ENCODE measurements at places on chromosomes 1 and 21. TPM values are rescaled to one million over a fixed set of nuclear protein-coding genes. Genes with fewer than 3 reads are reported as not detected.

- H3K36me3 ChIP-seq = no peaks in the 10 kb centered on the region
- H3K27ac ChIP-seq = no peak overlapping the region
- no peak overlapping the region for H3K4me3 ChIP-seq
- peak; percentile 37 for DNase-seq
Observed at GRCh38 chr1:179369751-179370341, 4.1 kb downstream of the AXDND1 start.

GRCh38 chr1:55572878-55573734, 357.9 kb upstream of the USP24 start:
- H3K4me3 ChIP-seq = no peak overlapping the region
- peak; percentile 91 for DNase-seq
- H3K27ac ChIP-seq = peak overlapping the region; percentile 55
- H3K4me1 ChIP-seq = peaks cover 10% of the 10 kb centered on the region

POGZ gene
- total RNA-seq = 63.9 TPM

KCNE2 gene
- 0.27 TPM for total RNA-seq

- H3K36me3 ChIP-seq = peaks cover 27% of the 10 kb centered on the region
- no peak for DNase-seq
- H3K4me1 ChIP-seq = no peaks in the 10 kb centered on the region
- H3K27me3 ChIP-seq = no peaks in the 10 kb centered on the region
Observed at GRCh38 chr1:182890927-182891610, 51.9 kb downstream of the DHX9 start.

DNA sequence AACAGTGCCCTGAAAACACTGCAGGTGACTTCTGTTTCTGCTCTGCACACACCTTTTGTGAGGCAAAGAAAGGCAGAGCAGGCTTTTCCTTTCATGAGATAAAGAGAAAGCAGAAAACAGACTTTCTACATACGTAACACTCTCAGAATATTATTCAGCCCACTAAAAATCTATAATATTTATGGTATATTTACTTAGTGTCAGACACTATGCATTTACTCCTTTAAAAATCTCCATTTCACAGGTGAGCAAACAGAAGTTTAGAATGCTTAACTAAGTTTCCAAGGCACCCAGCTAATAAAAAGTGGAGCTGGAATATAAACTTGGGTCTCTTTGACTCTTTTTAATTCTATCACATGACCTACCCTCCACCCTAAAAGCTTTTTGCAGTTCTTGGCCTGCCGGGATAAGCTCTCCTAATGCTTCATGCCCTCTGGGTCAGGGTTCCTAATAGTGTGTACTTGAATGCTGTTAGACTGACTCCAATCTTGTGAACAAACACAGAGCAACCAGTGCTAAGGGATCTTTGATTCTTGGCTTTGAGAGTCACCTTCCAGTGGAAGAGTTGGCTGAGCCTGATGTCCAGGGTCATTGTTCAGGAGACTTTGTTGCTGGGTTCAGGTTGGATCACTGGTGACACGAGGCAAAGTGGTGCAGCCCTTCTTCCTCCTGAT, 27.2 kb downstream of the PROK1 start:
- no peak overlapping the region for H3K27ac ChIP-seq
- DNase-seq = no peak
- H3K4me3 ChIP-seq = no peak overlapping the region
- peaks cover 11% of the 10 kb centered on the region for H3K27me3 ChIP-seq
- no peaks in the 10 kb centered on the region for H3K36me3 ChIP-seq

GRCh38 chr1:18684303-18684702, 53.7 kb downstream of the PAX7 start:
- no peaks in the 10 kb centered on the region for H3K4me1 ChIP-seq
- H3K27me3 ChIP-seq = peaks cover 2% of the 10 kb centered on the region
- H3K36me3 ChIP-seq = no peaks in the 10 kb centered on the region
- H3K4me3 ChIP-seq = no peak overlapping the region

MANEAL gene
- total RNA-seq = 0.67 TPM

GRCh38 chr1:114323959-114324661, 170.4 kb upstream of the SYT6 start:
- no peaks in the 10 kb centered on the region for H3K27me3 ChIP-seq
- H3K4me3 ChIP-seq = no peak overlapping the region
- no peaks in the 10 kb centered on the region for H3K36me3 ChIP-seq
- no peak overlapping the region for H3K27ac ChIP-seq

OR2L2 gene
- not detected for total RNA-seq

RGSL1 gene
- total RNA-seq = not detected

DNA sequence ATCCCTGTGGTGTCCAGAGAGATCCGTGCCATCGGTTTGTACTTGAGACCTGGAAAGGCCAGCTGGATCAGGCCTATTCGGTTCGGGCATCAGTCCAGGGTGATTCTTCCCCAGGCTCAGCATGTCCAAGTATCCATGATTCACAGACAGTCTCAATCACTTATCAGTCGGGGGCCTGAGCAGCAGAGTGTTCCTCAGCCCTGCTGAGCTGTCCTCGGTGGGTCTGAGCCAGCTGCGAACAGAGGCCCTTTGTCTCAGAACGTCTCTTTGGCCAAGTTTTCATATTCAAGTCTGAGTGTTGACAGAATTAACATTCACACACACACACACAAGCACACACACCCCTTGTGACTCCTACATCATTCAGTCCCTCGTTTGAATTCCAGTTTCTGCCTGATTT, 33.4 kb upstream of the OSBPL9 start:
- H3K4me3 ChIP-seq = no peak overlapping the region
- peaks cover 8% of the 10 kb centered on the region for H3K4me1 ChIP-seq
- H3K27ac ChIP-seq = peak overlapping the region; percentile 38

CCDC181 gene
- 1.1 TPM for total RNA-seq

- peaks cover 11% of the 10 kb centered on the region for H3K36me3 ChIP-seq
- H3K27me3 ChIP-seq = no peaks in the 10 kb centered on the region
- DNase-seq = peak; percentile 47
- H3K4me3 ChIP-seq = no peak overlapping the region
- no peaks in the 10 kb centered on the region for H3K4me1 ChIP-seq
Observed at GRCh38 chr1:37892151-37893047, 33.0 kb upstream of the MTF1 start.

GRCh38 chr1:70314706-70315304, 39.7 kb downstream of the ANKRD13C start:
- H3K36me3 ChIP-seq = peaks cover 5% of the 10 kb centered on the region
- no peak for DNase-seq
- H3K4me1 ChIP-seq = peaks cover 3% of the 10 kb centered on the region
- no peak overlapping the region for H3K4me3 ChIP-seq
- no peak overlapping the region for H3K27ac ChIP-seq

TRAPPC3 gene
- total RNA-seq = 87.1 TPM

WLS gene
- total RNA-seq = 171 TPM

DNA sequence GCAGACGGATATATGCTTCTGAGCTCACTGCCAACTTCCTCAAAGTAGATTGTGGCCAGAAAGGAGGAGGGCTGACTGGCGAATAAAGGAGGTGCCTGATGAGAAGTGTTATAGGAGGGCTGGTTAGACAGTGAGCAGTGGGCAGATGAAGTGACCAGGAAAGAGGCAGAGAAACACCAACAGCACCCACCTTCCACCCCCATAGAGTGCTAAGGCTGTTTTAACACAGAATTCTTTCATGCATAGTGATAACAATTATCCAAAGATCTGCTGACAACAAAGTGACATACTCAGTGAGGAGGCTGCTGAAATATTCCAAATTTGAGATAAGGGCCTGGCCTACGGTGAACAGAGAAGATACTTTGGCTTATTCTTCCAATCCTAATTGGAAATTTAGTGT, 21.2 kb upstream of the MTR start:
- no peak overlapping the region for H3K27ac ChIP-seq
- no peaks in the 10 kb centered on the region for H3K36me3 ChIP-seq
- H3K27me3 ChIP-seq = no peaks in the 10 kb centered on the region
- DNase-seq = no peak

DNA sequence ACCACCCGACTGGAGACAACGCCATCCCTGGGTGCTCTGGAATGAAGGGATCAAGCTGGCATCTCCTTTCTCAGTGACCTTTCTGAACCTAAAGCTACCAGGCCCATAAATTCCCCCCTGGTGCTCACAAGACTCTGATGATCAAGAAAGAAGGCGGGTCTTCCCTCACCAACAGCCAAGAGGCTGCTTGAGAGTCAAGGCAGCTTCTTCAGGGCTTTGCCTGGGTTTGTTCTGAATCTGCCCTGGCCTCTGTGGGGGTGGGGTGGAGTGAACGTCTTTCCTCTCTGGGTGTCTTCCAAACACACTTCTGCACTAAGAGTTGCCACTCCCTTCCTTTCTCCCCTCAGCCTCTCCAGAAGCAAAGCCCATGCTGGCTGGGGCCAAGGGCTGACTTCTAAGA, 36.1 kb downstream of the CD247 start:
- no peak overlapping the region for H3K27ac ChIP-seq
- H3K4me1 ChIP-seq = no peaks in the 10 kb centered on the region
- no peaks in the 10 kb centered on the region for H3K36me3 ChIP-seq
- no peaks in the 10 kb centered on the region for H3K27me3 ChIP-seq

MYOC gene
- not detected for total RNA-seq

DNA sequence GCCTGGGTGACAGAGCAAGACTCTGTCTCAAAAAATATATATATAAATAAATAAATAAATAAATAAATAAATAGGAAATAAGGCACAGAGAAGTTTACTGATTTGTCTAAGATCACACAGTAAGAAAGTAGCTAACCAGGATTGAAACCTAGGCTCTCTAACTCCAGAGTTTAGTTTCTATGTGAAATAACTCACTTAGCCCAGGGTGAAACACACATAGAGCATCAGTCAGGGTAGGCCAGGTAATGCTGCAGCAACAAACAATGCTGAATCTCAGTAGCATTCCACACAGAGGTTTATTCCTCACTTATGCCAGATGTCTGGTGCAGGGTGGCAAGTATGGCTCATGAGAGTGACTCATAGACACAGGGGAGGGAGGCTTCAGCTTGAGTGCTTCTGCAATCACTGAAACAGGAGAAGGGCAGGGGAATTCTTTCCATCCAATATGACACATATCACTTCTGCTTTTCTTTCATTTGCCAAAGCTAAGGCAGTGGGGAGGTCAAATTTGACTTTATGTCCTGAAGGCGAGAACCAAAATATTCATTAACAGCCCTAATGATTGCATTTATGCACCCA, 37.1 kb upstream of the KANK4 start:
- peaks cover 3% of the 10 kb centered on the region for H3K4me1 ChIP-seq
- H3K27ac ChIP-seq = no peak overlapping the region
- no peaks in the 10 kb centered on the region for H3K27me3 ChIP-seq
- no peaks in the 10 kb centered on the region for H3K36me3 ChIP-seq

- H3K4me1 ChIP-seq = no peaks in the 10 kb centered on the region
- H3K27ac ChIP-seq = no peak overlapping the region
- H3K4me3 ChIP-seq = no peak overlapping the region
- no peaks in the 10 kb centered on the region for H3K36me3 ChIP-seq
- no peaks in the 10 kb centered on the region for H3K27me3 ChIP-seq
Observed at GRCh38 chr1:157878059-157878458, 36.5 kb upstream of the CD5L start.

GRCh38 chr1:18803851-18804250, 55.6 kb downstream of the TAS1R2 start:
- H3K36me3 ChIP-seq = no peaks in the 10 kb centered on the region
- no peaks in the 10 kb centered on the region for H3K4me1 ChIP-seq
- DNase-seq = no peak
- no peak overlapping the region for H3K4me3 ChIP-seq
- H3K27ac ChIP-seq = no peak overlapping the region

- H3K4me3 ChIP-seq = no peak overlapping the region
- no peaks in the 10 kb centered on the region for H3K27me3 ChIP-seq
- H3K4me1 ChIP-seq = peaks cover 11% of the 10 kb centered on the region
- H3K27ac ChIP-seq = no peak overlapping the region
- H3K36me3 ChIP-seq = no peaks in the 10 kb centered on the region
Observed at GRCh38 chr1:62590255-62590969, 6.9 kb upstream of the ANGPTL3 start.

GRCh38 chr1:1281533-1282321, 1.5 kb downstream of the SCNN1D start:
- H3K4me1 ChIP-seq = peaks cover 6% of the 10 kb centered on the region
- H3K27ac ChIP-seq = no peak overlapping the region
- H3K4me3 ChIP-seq = no peak overlapping the region
- no peaks in the 10 kb centered on the region for H3K36me3 ChIP-seq

GRCh38 chr21:39657091-39657689, 44.5 kb downstream of the B3GALT5 start:
- no peak overlapping the region for H3K4me3 ChIP-seq
- no peak overlapping the region for H3K27ac ChIP-seq
- H3K27me3 ChIP-seq = no peaks in the 10 kb centered on the region
- DNase-seq = no peak

GRCh38 chr21:43867948-43868347, 2.9 kb downstream of the AGPAT3 start:
- H3K27me3 ChIP-seq = no peaks in the 10 kb centered on the region
- H3K36me3 ChIP-seq = no peaks in the 10 kb centered on the region
- no peak overlapping the region for H3K4me3 ChIP-seq
- H3K27ac ChIP-seq = no peak overlapping the region
- no peak for DNase-seq
- H3K4me1 ChIP-seq = peaks cover 7% of the 10 kb centered on the region

- peaks cover 28% of the 10 kb centered on the region for H3K4me1 ChIP-seq
- H3K4me3 ChIP-seq = no peak overlapping the region
- DNase-seq = peak; percentile 61
- H3K27ac ChIP-seq = no peak overlapping the region
- H3K27me3 ChIP-seq = no peaks in the 10 kb centered on the region
Observed at GRCh38 chr1:164613176-164613575, 54.2 kb downstream of the PBX1 start.

DISP3 gene
- total RNA-seq = 0.34 TPM

GRCh38 chr1:201091256-201091655, 21.0 kb downstream of the CACNA1S start:
- H3K4me1 ChIP-seq = no peaks in the 10 kb centered on the region
- H3K36me3 ChIP-seq = no peaks in the 10 kb centered on the region
- DNase-seq = no peak
- peaks cover 15% of the 10 kb centered on the region for H3K27me3 ChIP-seq
- H3K27ac ChIP-seq = no peak overlapping the region
- no peak overlapping the region for H3K4me3 ChIP-seq
